ENCODE measurements at places on chromosomes 3 and 15.
A peak's percentile ranks its signal among the peaks of the same experiment; 100 is the strongest.

- DNase-seq = no peak
Measured at GRCh38 chr3:75015280-75015679, 400.8 kb upstream of the CNTN3 start.

- no peak for DNase-seq
Measured at GRCh38 chr3:114809668-114810413, 337.2 kb downstream of the ZBTB20 start.

DNA sequence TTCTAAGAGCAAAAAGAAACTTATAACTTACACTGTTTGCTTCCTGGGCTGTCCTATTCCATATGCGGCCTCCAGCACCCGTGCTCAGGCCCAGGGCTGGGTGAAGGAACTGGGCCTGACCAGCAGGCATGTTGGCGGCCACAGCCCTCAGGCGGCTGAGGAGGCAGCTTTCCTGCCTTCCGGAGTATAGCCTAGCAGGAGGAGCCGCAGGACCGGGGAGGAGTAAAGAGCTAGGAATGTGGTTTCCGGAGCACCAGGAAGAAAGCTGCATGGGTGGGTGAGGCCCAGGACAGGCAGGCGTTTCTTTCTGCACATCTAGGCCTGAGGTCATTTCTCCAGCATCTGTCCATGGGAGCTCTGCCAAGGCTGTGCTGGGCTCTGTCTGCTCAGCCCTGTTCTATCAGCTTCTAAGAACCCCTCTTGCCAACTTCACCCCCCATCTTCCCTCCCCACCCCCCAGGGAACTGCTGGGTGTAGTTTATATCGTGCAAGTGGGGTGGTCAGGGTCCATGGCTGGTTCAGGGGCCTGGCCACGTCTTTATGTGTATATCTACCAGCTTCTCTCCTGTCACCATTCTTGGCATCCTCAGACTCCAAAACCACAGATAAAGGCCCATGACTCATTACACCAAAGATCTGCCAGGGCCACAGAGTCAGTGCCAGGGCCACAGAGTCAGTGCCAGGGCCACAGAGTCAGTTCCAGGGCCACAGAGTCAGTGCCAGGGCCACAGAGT, 7.8 kb upstream of the KIF7 start:
- DNase-seq = no peak

DNA sequence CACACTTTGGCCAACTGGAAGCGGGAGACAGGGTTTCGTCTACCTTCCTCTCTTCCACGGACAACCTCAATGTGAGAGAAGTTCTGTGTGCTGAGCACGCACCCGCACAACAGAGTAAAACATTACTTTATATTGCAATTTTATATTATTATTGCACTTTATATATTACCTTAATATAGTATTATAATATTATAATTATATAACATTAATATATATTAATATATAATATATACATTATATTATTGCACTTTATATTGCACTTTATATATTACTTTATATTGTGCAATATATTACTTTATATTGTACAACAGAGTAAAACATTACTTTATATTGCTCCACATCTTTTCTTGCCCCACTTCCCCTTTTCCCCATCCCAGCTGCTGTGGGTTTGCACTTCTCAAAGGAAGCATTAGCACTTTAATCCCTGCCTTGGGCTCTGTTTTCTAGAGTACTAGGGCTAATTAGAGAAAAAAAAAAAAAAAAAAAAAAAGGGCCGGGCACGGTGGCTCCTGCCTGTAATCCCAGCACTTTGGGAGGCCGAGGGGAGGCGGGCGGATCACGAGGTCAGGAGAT, 76.4 kb upstream of the SLC4A7 start:
- peak; percentile 95 for DNase-seq

- no peak for DNase-seq
Measured at GRCh38 chr3:82240322-82240721, 478.9 kb upstream of the GBE1 start.

DNA sequence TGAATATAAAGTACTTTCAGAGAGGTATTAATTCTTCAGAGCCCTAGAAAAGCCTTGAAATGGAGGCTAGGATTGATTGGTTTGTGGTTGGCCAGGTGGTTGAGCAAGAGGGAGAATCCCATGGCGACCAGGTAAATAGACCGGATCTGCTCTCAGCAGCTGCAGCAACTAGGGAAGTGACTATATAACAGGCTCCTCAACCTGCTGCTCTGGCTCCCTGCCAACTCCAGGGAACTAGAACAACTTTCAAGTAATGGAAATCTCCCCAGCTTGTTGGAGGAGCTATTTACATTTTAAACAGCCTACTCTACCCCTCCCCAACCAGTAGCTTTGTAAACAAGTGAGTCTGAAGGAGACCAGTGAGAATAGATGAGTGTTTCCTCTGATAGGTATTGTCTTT, 121.8 kb upstream of the CADM2 start:
- no peak for DNase-seq
